ENCODE measurements at places on chromosomes 16 and 17.
A peak's percentile ranks its signal among the peaks of the same experiment; 100 is the strongest.

DNA sequence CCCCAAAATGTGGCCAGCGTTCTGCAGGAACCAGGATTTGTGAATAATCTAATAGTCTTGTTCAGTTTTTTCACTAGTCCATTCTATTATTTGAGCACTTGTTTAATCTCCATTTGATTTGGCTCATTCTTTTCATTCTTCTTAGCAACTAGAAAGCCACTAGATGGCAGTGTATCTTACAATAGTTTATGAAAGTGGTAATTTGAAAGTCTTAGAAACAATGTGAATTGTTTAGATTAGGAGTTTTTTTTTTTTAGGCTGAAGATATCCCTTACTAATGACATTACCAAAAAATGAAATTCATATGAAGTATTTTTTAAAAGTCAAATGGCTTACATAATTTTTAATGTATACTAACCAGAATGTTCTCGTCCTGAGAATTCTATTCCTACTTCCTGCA is 6.7 kb downstream of the ERI2 start:
- DNase-seq, result peak; percentile 76

GRCh38 chr16:2036200-2036966 is 9.7 kb downstream of the NHERF2 start:
- no peak for DNase-seq

DNA sequence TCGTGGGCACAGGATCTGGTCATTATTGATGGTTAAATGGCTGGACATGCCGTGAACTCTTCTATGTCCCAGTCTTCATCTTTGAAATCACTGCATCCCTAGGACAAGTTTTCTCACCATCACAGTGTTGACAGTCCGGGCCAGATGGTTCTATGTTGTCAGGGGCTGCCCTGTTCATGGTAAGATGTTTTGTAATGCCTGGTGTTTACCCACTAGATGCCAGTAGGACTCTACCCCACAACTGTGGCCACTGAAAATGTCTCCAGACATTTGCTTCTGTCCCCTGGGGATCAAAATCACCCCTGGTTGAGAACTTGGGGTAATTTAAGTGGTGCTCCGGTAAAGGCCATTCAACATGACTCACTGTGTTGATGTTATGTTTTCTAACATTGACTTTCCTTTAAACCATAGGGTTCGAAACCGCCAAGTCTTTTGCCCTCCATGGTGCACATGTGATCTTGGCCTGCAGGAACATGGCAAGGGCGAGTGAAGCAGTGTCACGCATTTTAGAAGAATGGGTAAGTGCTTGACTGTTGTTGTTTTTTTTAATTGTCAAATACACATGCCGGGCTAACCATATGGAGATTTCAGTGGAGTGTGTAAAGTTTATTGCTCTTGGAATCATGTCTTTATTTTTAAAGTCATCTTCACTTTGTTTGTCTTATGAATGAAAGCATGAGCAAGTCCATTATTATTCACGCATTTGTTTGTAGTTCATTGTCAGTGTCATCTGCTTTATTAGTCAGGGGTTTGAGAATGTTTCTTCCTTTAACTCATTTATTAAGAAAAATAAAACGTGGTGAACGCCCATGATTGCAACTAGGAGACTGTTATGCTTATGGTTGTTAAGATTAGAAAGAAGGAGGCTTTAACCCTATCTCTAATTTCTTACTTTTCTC is 64.6 kb downstream of the WWOX start:
- DNase-seq, result no peak

GRCh38 chr17:40580140-40580539 is 14.9 kb upstream of the CCR7 start:
- DNase-seq, result no peak

- no peak for DNase-seq
Observed at GRCh38 chr17:39744075-39744835, 6.5 kb downstream of the GRB7 start.

- DNase-seq, result no peak
Observed at GRCh38 chr16:84117494-84117843, 727 bp upstream of the MBTPS1 start.

GRCh38 chr16:55901566-55902217 is 26.5 kb upstream of the CES5A start:
- DNase-seq, result no peak

DNA sequence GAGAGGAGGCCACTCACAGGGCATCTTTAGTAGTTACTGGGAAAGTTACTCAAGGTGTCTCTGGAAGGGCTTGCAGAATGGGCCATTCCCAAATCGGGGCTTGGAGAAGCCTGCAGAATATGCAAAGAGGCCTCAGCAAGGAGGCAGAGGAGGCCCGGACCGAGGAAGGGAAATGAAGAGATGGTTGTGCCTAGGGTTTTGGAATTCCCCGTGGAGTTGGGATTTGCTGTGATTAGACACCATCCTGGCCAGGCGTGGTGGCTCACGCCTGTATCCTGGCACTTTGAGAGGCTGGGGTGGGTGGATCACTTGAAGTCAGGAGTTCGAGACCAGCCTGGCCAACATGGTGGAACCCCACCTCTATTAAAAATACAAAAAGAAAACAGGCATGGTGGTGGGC is 193.0 kb downstream of the IRF8 start:
- no peak for DNase-seq

DNA sequence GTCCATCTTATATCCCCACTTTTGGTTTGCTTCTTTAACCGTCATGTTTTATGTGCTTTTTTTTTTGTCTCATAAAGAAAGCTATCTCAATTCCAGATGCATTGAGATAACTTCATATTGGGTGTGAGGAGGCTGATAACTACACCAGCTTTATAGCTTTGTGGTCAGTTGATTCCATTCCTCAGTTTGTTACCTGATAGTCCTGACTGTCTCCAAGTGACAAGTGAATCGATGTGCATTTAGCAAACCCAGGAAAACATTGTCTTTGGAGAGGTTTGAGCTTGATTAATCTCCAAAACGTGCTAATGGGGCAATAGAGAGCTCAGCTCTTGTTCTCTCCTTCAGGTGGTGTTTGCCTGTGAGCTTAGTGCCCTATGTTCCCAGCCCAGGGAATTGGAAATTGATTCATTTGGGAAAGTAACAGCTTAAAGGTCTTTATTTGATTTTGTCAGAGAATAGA is 22.7 kb downstream of the HS3ST3B1 start:
- DNase-seq, result peak; percentile 18

GRCh38 chr16:31371619-31372484 is 16.9 kb downstream of the ITGAX start:
- no peak for DNase-seq

DNA sequence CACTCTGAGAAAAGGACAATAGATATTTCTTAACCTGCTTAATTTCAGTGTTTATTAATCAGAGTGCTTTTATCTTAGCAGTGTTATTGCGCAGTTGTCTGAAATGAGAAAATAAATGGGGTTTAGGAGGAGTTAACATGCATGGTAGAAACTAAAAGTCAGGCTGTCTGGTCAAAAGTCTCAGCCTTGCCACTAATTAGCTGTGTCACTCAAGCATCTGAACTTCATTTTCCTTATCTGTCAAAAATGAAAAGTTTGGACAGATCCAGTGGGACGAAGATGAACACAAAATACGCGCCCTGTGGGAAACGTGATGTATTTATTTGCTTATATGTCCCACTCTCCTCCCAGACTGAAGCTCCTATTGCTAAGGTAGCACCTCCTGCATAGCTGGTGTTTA is 6.3 kb upstream of the MEIOB start:
- DNase-seq, result no peak

DNA sequence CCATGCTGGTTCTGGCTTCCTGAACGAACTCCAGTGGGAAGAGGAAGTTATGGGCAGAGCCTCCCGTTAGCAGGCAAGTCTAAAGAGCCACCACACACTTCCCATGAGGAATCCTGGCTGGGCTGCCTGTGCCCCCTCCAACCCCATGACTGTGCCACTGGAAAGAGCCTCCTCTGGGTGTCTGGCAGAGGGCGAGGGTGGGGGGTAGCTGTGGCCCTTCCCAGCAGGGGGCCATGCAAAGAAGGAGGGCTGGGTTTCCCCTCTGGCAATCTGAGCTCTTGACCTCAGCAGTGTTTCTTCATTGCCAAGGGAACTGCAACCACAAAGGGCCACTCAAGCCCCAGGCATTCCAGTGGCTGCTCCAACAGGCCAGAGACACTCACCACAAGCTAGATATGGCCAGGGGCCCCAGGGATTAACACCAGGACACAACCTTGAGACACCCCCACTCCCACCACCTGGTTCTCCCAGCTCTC is 1.7 kb upstream of the RRAD start:
- DNase-seq, result no peak

- DNase-seq, result peak; percentile 74
Observed at GRCh38 chr16:50160495-50161164, 7.5 kb downstream of the TENT4B start.

- no peak for DNase-seq
Observed at GRCh38 chr17:28634206-28634865, 10.6 kb downstream of the BLTP2 start.

GRCh38 chr16:10541366-10541765 is 39.0 kb downstream of the EMP2 start:
- no peak for DNase-seq

- DNase-seq, result peak; percentile 11
Observed at GRCh38 chr17:16877099-16877498, 94.8 kb downstream of the TNFRSF13B start.

DNA sequence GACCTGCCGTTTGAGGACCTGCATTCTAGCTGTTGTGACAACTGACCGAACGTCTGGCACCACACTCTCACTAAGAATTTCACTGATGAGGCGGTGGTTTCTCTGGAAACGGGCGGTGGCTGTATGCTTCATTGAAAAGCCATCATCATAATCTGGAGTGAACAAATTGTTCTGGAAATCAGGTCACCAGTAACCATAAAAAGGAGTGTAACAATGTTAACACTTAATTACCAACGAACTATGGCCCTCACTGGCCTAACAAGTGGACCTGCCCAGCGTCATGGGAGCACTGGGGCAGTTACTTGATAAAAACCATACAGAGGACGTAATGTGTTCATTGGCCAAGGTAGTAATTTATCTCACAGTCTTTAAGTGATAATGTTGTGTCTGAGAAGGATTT is 15.4 kb downstream of the SMARCE1 start:
- DNase-seq, result no peak

DNA sequence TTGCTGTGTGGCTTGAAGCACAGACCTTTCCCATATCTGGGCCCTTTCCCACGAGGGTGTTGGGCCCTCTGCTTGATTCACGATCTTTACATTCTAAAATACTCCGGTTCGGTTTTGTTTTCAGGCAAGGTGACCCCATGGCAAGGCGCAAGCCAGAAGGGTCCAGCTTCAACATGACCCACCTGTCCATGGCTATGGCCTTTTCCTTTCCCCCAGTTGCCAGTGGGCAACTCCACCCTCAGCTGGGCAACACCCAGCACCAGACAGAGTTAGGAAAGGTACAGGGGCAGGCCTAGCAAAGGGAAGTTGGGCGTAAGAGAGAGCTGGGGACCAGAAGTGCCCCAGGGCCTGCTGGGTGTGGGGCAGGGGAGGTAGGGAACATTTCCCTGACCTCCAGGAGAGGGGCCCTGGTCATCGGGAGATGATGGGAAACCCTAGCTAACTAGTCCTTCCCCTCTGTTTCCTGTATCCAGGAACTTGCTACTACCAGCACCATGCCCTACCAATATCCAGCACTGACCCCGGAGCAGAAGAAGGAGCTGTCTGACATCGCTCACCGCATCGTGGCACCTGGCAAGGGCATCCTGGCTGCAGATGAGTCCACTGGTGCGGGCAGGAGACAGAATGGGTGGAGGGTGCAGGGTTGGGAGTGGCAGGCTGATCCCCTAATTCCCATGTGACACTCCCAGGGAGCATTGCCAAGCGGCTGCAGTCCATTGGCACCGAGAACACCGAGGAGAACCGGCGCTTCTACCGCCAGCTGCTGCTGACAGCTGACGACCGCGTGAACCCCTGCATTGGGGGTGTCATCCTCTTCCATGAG is 1.4 kb downstream of the ALDOA start:
- peak; percentile 30 for DNase-seq

- DNase-seq, result no peak
Observed at GRCh38 chr16:86354641-86355513, 155.4 kb upstream of the FOXF1 start.

DNA sequence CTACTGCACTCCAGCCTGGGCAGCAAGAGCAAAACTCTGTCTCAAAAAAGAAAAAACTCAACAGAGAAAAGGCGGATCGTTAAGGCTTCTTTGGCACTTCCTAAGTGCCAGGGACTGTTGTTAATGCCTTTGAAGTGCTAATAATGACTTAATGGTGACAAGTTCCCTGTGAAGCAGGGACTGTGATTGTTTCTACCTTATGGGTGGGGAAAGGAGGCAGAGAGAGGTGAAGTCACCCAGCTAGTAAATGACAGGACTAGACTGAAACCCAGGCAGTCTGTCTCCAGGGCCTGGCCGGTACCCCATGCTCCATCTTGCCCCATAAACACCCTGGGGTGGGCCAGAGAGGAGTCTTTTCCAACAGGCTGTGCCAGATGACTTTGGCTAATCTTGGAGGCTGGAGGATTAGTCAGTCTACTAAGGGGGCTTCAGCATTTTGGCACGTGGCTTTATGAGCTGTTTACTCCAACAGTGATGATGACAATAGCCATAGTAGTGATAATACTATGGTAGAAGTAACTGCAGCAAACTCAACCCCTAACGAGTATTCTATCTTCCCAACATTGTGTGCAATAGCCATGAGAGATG is 26.9 kb downstream of the ABCC1 start:
- DNase-seq, result no peak

- peak; percentile 64 for DNase-seq
Observed at GRCh38 chr16:2968368-2968737, 795 bp upstream of the PAQR4 start.

DNA sequence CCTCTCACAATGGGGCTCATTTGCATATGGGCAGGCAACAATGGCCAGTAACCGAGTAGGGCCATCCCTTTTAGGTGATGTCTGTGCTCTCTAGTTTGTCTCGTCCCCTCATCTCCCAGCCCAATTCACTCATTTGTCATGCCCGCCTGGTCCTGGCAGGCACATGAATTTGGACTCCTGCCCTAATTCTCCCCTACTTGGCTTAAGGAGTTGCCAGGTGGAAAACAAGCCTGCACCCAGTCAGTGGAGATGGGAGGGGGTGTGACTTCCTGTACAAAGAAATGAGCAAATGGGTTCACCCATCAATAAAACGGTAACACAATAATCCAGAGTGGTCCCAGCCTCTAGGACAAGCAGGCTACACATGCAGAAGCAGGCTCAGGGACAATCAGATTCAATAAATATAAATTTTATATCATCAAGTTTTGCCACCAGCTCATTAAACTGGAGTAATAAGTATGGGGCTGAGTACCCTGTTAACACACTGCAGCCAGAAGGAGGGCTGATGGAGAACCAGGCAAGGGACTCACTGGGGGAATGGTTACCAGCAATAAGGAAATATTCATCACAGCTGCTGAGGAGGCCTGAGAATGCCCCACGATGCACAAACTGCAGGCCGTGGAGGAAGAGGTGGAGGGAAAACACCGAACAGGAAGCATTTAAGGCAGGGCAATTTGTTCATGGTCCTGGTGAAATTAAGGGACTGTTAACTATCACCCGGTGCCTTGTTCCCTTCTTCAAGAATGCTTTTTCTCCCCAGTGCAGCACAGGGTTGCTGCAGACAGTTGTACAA is 84.4 kb upstream of the GPRC5B start:
- DNase-seq, result no peak

Data from hematopoietic multipotent progenitor cell treated with erythropoietin and hydrocortisone succinate and interleukin-3 and kit ligand, for 8 days (in vitro differentiated cells).